ENCODE measurements at places on chromosomes 12 and 14.

DNA sequence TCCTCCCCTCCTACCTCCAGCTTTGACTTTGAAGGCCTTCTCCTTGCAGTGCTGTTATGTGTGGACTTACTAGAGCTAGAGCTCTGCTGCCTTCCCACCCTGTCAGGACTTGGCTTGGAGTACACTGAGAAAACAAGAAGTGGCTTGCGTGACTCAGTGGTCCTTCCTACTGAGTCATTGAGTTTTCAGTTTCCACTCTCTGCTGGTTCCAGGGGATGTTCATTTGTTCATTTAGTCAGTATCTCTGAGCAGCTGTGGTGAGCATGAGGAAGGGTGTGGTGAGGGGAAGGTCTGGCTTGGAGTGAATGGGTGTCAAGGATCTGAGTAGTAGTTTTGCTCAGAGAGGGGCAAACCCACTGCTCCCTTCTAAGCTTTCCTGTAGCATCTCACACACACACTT is 17.2 kb upstream of the ELK3 start:
- peak; percentile 76 for DNase-seq

- DNase-seq, result no peak
Measured at GRCh38 chr14:96083667-96084320, 44.6 kb downstream of the C14orf132 start.

- no peak for DNase-seq
Measured at GRCh38 chr12:50106907-50107306, 3.1 kb downstream of the GPD1 start.

DNA sequence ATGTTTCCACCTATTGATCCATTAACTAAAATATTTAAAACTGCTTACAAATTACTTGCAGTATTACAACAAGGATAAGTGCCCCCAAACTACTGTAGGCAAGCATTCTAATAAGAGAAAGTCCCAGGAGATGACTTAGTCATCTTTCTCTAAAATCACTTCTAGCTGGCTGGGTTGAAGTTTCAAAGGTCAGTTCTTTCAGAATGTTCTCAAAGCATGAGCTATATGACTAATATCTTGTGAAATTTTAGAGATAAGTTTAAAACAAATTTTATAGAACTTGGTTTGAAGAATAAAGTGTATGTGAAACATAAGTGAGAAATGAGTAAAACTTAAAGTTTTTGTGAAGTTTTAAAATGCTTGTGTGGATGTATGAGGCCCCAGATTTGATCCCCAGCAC is 24.3 kb upstream of the OR6J1 start:
- DNase-seq, result no peak

GRCh38 chr14:73146111-73146510 is 9.8 kb downstream of the PSEN1 start:
- no peak for DNase-seq

GRCh38 chr12:2616763-2617162 is 178.0 kb upstream of the FKBP4 start:
- DNase-seq, result no peak

- no peak for DNase-seq
Measured at GRCh38 chr12:80116735-80117134, 17.4 kb downstream of the OTOGL start.

DNA sequence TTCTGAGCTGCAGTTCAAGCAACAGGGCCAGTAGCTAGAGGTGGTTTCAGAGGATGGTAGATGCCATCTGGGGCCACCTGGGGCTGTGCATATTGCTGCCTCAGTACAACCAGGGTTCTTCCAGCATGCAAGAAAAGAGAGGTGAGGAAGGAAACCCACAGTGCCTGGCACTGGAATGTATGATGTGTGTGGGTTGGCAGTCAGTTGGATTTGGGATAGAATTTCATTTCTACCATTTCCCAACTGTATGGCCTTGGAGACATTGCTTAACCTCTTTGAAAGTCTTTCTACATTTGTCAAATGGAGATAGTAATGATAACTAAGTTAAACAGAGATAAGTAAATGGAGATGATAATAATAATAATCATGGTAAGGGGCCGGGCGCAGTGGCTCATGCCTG is 10.2 kb upstream of the LRRC10 start:
- DNase-seq, result no peak

DNA sequence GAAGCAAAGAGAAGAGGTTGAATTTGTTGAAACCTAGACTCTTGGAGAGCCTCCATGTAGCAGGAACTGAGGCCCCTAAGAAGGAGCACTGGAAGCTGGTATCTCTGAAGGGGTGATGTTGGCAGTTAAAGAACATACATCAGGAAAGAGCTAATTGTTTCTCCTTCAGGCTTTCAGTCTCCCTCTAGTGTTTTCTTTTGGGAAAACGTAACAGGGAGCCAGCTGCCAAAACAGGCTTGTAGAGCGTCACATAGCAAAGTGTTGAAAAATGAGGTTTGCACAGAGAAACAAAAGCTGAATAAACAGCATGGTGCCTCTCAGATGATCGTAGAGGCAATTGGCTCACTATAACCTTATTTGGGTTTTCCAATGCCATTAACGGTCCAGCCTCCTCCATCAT is 46.9 kb upstream of the CAND1 start:
- no peak for DNase-seq

Data from stimulated activated naive CD4-positive, alpha-beta T cell treated with Interleukin-2 at 50 U/mL for 16 hours (primary cell).